ENCODE measurements at places on chromosomes 7 and 10. TPM values are rescaled to one million over a fixed set of nuclear protein-coding genes. Genes with fewer than 3 reads are reported as not detected.

SYT15B gene
- total RNA-seq = 0.06 TPM

FAM25A gene
- total RNA-seq = not detected

ZNF503 gene
- 1.9 TPM for total RNA-seq

H2AZ2 gene
- total RNA-seq = 454 TPM

RRP12 gene
- total RNA-seq = 24.2 TPM

KIAA1549 gene
- 12.5 TPM for total RNA-seq

OLAH gene
- not detected for total RNA-seq

LRRC18 gene
- total RNA-seq = not detected

TBX20 gene
- 2.0 TPM for total RNA-seq

RAB19 gene
- not detected for total RNA-seq

MYH16 gene
- not detected for total RNA-seq

NKX1-2 gene
- 0.56 TPM for total RNA-seq

WDR86 gene
- 1.0 TPM for total RNA-seq

CUL1 gene
- total RNA-seq = 94.4 TPM

SMKR1 gene
- not detected for total RNA-seq

CDC14C gene
- total RNA-seq = 0.15 TPM

CALCR gene
- total RNA-seq = 1.9 TPM

HYAL4 gene
- not detected for total RNA-seq

TRIM50 gene
- not detected for total RNA-seq

SDK1 gene
- 3.4 TPM for total RNA-seq

EPHA1 gene
- 0.32 TPM for total RNA-seq
